Activated CD4-positive, alpha-beta T cell treated with anti-CD3 and anti-CD28 coated beads for 36 hours (primary cell): ENCODE measurements at places on chromosomes 6 and 20. TPM values are rescaled to one million over a fixed set of nuclear protein-coding genes. Genes with fewer than 3 reads are reported as not detected.

DNA sequence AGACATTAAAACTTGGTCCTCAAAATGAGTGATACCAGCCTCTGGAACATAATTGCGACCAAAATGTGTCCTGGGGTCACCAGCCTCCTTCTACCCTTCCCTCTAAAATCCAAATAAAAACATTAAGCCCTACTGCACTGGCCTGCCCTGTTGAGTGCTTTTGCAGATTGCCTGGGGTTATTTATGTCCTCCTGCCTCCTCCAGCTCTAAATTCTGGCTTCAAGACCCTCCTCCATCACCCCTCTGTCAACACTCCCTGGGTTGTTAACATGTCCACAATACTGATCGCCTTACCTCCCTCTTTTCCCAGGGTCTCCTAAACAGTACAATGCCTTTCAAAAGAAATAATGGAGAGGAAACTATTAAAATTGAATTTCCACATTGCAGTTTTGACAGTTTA lies 327.5 kb downstream of the NRN1 start:
- DNase-seq, result no peak

Gene EPB41L1
- 0.67 TPM for total RNA-seq

DNA sequence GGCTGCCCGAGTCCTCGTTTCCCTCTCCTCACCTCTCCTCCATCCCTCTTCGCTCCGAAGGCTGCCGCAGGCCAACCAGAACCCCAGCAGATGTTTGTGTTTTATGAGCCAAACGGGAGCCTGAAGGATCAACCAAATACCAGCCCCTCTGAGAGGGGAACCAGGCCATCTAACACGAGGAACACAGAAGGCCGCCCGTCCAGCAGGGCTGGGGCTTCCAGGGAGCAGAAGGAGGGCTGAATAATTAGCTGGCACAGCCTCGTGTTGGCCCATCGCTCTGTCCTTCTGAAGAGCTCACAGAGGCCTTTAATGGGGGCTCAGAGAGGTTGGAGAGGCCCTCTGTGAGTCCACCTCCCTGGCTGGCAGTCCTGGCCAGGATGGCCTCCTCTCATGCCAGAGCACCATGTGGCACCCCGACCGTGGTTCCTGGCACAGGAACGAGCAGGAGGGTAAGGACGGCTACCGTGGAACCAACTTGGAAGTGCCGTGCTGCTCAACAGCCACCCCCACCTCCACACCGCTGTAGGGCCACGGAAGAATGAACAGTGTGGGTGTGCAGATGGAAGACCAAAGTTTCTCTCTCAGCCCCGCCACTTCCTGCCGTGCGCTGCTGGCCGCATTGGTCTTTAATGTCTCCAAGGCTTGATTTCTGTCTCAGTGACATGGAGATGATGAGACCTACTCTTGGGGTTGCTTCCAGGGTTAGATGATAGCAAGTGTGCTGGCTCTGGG lies 155.2 kb downstream of the SCML4 start:
- peak; percentile 65 for DNase-seq

DNA sequence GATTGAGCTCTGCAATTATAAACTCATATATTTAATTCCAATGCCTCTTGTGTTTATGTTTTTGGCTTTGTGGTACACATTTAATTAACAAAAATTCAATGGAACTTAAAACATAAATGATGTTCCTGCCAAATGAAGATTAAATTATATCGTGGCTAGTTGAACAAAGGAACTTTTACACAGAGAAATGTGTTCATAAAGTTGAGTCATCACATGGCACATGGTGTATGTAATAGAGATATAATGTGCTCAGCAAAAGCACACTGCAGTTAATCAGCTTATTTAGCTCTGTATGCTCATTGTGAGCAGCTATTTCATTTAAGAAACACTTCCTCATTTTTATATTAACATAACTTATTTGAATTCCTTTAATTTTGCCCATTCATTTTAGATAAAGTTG lies 1295.6 kb upstream of the CITED2 start:
- DNase-seq, result no peak

Gene GPSM3
- 94.8 TPM for total RNA-seq

GRCh38 chr20:8369311-8369710 lies 237.2 kb downstream of the PLCB1 start:
- DNase-seq, result no peak

Gene TINAG
- not detected for total RNA-seq

DNA sequence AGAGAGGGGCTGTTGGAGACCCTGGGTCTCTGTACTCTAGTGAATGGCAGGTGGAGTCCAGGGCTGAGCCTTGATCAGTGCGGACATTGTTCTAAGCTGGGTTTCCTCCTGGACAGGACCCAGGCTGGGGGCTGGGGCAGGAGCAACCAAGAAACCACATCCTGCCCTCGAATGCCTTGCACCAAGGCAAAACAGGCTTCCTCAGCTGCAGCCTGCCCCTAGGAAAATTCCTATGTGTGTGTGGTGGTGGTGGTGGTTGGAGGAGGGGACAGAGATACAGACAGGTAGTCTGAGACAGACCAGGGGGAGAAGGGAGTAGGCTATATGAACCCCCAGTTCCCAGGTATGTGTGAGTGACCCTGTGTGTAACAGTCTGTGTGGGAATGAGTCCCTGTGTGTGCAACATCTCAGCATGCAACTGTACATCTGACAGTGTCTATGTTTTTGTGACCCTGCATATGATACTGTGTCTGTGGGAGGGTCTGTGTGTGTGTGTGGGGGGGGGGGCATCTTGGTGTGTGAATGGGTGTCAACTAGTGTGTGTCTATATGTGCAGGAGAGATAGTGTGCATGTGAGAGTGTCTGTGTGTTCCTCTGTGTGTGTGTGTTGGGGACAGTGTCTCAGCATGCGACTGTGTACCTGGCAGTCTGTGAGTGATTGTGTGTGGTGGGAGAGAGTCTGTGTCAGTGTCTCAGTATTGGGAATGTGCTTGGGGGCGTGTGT lies 3.0 kb downstream of the GLP1R start:
- no peak for DNase-seq
